ENCODE measurements at places on chromosomes 2 and 18.

- no peak for DNase-seq
Measured at GRCh38 chr2:173997269-173997668, 32.1 kb upstream of the SP3 start.

GRCh38 chr2:111239581-111240249 lies 119.0 kb downstream of the BCL2L11 start:
- DNase-seq = no peak

DNA sequence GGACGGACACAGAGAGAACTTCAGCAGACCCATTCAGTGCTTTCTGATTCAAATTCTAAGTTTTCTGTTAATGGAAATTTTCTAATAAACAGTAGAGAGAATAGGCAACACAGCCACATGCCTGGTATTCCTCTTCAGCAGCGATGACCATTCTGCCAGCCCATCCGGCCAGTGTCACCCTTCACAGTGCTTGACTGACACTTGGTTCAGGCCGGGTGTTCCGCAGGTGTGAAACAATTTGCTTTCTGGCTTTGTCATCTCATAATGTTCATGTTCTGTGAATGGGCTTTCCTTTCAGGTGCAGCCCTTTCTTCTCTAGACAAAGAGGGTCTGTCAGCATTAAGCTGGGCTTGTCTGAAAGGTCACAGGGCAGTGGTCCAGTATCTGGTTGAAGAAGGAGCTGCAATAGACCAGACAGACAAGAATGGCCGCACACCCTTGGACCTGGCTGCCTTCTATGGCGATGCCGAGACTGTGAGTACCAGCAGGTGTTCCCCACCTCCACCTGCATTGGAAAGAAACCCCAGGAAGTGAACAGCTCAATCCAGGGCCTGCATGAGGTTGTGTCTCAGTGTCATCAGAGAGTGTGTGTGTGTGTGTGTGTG lies 67.0 kb downstream of the WDSUB1 start:
- DNase-seq = no peak

- no peak for DNase-seq
Measured at GRCh38 chr2:21657445-21657844, 533.7 kb downstream of the TDRD15 start.

GRCh38 chr18:51278045-51278649 lies 80.7 kb upstream of the MEX3C start:
- peak; percentile 35 for DNase-seq

Data from Caki2 (cell line).